ENCODE measurements at places on chromosomes 3 and 15.
A peak's percentile ranks its signal among the peaks of the same experiment; 100 is the strongest.

GRCh38 chr3:33883951-33884561 lies 85.6 kb downstream of the PDCD6IP start:
- no peak for DNase-seq

DNA sequence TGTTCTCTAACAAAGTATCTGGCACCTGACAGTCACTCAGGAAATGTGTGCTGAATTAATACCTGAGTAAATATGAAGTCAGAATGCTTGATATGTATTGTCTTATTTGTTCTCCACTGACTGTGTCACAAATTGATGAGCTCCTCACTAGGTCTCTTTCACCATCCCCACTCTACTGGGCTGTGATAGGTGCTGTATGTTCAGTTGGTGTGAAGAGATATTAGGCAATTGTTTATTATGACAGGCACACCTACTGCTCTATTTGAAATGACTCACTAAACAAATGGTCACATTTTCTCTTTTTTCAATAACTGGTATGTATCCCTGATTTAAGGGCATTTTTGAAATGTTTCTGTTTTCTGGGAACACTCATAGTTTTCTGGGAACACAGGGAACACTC lies 25.2 kb upstream of the CCDC39 start:
- DNase-seq: no peak

DNA sequence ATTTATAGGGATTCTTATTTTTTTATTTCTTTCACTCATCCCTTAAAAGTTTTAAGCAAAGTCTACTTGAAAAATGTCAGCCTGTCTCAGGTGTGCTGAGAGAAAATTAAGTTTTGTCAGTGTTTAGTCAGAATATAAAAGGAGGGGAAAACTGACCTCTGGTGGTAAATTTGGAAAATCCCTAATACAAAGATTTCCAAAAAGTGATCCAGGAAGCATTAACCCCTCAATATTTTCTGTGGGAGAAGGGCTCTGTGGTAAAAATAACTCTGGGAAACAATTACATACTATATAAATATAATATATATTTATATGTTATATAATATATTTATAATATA lies 41.0 kb upstream of the FRMD4B start:
- DNase-seq: no peak

GRCh38 chr3:4297486-4297885 lies 5.7 kb upstream of the SETMAR start:
- no peak for DNase-seq

DNA sequence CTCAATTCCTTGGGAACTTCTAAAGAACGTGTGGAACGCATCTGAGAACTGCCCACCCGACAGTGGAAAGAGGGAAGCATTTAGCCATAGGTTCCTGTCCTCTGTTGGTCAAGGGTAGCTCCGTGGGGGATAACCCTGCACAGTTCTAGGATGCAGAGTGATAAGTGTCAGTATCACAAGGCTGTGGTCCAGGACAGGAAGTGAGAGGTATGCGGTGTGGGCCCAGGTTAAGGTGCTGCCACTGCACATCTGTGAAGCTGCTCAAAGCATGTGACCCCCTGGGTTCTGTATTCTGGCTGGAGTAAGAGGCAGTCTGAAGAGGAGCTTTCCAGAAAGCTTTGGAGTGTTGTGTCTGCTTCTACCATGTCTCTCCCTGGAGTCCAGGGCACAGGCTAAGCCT lies 51.7 kb upstream of the HES1 start:
- DNase-seq: no peak

DNA sequence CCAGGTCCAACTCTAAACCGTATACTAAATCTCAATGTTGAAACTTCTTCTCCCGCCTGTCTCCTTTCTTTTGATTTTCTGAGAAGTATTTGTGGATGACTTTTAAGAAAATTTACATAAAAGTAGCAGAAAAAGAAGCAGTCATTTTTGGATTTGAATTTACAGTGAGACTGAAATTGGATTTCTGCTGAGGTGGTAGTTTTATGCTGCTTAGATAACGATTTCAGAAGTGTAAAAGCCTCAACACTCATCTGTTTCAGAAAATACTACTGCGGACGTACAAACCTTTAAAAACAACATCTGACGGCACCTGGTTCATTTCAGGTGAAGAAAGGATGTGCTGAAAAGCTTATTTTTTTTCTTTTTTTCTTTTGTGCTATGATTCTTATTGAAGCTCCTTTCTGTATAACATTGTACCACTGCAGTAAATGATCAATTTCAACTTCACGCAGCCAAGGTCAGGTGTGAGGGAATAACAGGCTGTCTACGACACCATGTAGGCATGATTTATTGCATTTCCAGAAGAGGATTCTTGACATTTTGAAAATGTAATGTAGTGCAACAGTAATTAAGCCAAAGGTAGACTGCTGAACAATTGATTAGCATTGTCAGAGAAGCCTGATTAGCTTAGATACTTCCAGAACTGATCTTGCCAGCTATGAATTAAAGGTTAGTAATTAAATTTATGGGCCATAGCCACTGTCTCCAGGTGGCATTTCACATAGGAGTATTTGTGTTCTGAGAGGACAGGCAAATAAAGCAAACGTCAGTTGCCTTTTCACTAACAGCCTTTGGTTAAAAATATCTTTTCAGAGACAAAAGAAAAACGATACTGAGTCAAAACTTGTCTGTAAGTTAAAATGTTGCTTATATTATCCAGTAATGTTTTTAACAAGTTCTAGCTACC lies 134.6 kb upstream of the KBTBD8 start:
- DNase-seq: no peak

DNA sequence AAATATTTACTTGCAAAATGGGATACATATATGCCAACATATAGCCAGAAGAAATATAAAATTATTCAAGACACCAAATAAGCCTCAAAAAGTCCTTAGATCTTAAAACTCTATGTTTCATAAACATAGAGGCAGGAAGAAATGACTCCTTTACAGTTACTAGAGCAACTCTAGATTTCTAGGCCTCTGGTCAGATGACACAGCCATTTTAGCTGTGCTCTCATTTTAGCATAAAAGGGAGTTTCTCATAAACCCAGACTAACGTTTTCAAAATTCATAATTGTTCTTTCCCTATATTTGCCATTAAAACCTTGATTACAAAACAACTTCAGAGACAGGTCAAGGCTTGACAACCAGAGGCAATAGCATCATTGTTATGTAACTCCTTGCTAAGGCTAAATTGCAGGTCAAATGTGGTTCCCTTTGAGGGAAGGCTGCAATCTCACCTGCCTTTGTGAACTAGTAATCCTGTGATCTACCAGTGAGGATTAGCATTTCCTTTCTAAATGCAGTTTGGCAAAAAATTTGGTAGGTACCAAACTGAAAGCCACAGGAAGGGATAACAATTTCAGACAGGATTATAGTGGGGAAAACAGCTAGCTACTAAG lies 8.2 kb downstream of the THOC7 start:
- DNase-seq: no peak

- DNase-seq: no peak
Measured at GRCh38 chr3:67416703-67417102, 237.7 kb downstream of the SUCLG2 start.

GRCh38 chr15:100466073-100466472 lies 62.7 kb downstream of the CERS3 start:
- no peak for DNase-seq

DNA sequence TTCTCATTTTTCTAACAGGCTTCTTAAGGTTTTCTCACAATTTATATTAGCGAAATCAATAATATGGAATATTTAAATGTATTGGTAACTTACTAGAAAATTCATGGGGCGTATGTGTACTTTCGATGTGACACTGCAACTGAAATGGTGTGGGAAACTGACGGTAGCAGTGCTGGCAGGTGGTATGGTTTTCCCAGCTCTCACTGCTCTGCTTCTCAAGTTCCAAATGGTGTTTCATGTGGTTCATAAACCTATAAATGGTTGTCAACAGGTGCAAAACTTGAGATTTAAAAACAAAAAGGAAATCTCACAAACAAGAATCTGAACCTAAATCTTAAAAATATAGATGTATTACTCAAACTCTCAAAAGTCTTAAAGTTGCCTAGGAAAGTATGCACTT lies 54.7 kb downstream of the ZNF280D start:
- DNase-seq: no peak

DNA sequence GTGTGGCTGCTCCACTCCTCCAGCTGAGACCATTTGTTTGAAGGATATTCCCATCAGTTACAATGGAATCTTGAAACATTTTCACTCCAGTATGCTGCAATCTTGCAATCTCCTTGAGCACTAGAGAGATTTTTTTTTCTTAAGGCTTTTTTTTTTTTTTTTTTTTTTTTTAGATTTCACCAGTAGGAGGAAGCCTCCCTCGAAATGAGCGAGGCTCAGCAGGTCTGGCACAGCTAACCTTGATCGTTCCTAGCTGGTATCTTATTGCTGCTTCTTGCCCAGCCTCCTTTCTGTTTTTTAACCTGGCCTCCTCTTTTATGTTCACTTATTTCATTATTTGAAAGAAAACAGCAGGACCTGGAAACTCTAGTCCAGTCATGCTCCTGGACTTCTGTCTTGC lies 48.1 kb downstream of the RAP2B start:
- DNase-seq: no peak

DNA sequence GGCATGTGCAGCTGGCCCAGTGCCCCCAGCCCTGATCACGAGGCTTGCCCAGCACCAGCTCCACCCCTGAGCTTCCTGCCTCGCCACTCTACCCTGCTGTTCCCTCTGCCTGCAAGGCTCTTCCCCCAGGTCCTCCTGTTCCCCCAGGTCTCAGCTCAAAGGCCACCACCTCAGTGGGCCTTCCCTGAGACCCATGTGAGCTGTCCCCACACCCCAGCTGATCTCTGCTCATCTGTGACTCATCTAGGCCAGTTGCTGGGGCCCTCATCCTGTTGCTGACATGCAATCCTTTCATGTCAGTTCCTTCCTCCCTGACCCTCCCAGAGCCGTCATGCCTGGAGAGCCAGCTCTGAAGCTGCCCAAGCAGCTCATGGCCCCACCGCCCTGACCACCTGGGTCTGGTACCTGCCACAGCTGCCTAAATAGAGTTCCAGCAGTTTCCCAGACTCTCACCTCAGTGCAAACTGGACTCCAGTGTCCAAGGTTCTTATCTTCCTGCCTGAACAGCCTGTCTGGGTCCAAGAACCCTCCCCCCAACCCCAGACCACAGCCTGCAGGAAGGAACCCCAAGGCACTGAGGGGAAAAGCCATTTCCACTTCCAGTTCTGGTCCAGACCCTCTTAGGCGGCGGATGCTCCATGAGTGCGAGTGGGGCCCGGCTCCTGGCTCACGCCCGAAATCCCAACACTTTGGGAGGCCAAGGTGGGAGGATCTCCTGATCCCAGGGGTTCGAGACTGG lies 116.6 kb upstream of the IQSEC1 start:
- DNase-seq: peak; percentile 8

DNA sequence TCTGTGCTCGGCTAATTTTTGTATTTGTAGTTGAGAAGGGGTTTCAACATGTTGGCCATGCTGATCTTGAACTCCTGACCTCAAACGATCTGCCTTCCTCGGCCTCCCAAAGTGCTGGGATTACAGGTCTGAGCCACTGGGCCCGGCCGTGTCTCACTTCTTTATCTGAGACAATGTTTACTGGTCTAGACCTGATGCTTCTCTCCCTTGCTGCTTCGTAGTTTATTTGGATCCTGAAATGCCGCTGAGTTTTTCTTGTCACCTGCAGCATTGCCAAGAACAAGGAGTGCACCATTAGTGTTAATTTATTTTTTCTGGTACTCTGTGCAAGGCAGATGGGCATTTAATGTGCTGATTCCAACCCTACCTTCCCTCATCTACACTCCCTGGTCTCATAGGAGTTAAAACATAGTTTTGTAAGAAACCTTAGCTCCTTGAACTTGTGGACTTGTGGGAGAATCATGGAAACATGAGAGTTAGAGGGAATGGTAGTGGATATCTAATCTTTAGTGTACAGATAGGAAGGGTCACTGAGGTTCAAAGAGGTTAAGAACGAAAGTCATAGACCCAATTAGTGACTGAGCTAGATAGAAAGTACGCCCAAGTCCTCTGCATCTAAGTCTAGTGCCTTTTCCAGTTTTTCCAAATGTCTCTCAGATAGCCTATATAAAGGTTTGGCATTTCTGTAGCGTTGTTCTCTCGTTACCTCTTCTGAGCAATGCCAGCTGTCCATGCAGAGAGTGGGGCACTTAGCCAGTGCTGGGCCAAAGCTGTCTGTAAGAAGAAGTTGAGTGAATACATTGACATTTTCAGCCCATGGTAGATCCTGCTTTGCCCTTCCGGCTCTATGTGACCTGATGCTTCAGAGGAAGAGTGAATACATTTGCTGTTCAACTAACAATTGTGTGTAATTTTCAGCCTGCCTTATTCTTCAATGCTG lies 244.1 kb downstream of the LPP start:
- DNase-seq: no peak

- no peak for DNase-seq
Measured at GRCh38 chr15:99752556-99752955, 19.3 kb upstream of the LYSMD4 start.

GRCh38 chr15:69086427-69087204 lies 72.1 kb downstream of the NOX5 start:
- DNase-seq: no peak

GRCh38 chr3:64242435-64242834 lies 17.2 kb upstream of the PRICKLE2 start:
- no peak for DNase-seq

GRCh38 chr3:4670352-4670751 lies 177.2 kb downstream of the ITPR1 start:
- no peak for DNase-seq

GRCh38 chr3:126743350-126743749 lies 39.3 kb downstream of the CHCHD6 start:
- no peak for DNase-seq

- no peak for DNase-seq
Measured at GRCh38 chr3:125024817-125025216, 31.0 kb downstream of the HEG1 start.

- no peak for DNase-seq
Measured at GRCh38 chr15:93865586-93865985, 365.8 kb upstream of the MCTP2 start.

GRCh38 chr3:102193255-102193654 lies 241.6 kb upstream of the ZPLD1 start:
- no peak for DNase-seq

DNA sequence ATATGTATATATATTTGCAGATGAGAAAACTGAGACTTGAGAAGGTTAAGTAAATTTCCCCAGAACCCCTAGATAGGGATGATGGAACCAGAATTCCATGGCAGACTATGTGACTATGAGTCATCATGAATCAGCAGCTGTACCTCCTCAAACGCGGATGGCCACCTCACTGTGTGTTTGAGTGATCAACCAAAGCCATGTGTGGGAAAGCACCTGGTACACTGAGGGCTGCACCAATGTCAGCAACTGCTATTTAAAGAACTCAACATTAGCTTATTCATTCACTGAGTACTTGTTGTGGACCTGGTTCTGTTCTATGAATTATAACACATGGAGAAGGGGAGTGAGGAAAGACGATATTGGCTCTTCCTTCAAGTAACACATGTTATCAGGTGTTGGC lies 377.0 kb downstream of the GAP43 start:
- no peak for DNase-seq

GRCh38 chr3:100936931-100937330 lies 56.3 kb downstream of the ABI3BP start:
- DNase-seq: no peak

GRCh38 chr15:92466834-92467233 lies 73.2 kb downstream of the ST8SIA2 start:
- DNase-seq: no peak
